ENCODE measurements at places on chromosomes 12 and 14.

- DNase-seq, result no peak
Observed at GRCh38 chr14:65738339-65738738, 325.8 kb downstream of the FUT8 start.

DNA sequence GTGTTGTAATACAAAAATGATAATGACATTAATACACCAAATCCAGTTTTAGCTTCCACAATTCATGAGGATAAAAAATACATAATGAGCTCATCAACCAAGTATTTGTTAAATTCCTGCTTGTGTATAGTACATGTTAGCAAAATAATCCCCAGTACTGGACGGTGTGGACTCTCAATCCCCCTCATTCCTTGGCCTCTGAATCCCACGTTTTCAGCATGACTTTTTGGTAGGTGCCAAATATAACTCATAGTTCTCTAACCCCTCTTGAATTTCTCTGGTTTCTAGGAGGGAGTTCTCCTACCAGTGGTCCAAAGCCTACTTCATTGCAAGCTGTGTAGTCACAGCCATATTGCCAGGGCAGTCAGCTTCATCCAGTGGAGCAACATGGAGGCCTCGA, 41.4 kb upstream of the EPS8 start:
- DNase-seq, result no peak

GRCh38 chr12:3863756-3864155, 9.4 kb downstream of the PARP11 start:
- DNase-seq, result no peak

GRCh38 chr12:6553051-6553868, 2.6 kb downstream of the IFFO1 start:
- no peak for DNase-seq

- DNase-seq, result no peak
Observed at GRCh38 chr12:57875753-57876547, 29.4 kb upstream of the CTDSP2 start.

DNA sequence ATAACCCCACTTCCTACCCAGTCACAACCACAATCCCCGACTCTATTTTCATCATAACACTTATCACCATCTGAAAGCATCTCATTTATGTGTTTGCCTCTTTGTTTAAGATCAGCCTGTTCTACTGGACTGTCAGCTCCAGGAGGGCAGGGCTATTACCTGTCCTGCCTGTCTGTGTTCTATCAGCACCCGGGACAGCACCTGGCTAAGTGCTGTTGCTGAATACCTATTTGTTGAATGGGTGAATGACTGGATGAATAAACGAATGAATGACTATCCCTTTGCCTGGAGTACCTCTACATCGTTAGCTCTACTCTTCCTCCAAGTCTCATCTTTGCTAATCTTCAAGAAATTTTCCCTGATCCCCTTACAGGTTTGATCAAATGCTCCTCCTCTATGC, 69.0 kb downstream of the WSCD2 start:
- no peak for DNase-seq

DNA sequence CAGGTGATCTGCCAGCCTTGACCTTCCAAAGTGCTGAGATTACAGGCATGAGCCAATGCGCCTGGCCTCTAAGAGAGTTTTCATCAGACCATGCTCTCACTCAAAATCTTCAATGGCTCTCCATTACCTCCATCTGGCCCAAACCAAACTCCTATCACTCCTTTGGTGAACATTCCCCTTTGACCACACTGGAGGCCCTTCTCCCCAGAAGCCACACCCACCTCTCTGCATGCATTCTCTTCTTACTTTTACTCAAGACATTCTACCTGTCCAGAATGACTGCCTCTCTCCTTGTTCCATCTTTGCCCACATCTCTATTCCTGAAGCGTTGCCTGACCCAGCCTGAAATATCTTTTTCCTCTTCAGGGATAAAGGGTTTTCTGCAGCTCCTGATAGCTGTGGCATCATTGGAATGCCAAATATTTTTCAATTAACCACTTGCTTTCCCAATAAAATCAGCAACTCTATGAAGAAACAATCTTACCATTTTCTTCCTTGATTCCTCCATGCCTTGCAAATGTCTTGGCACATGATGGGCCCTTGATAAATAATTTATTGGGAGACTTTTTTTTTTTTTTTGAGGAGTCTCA, 15.5 kb downstream of the PLEK2 start:
- no peak for DNase-seq

DNA sequence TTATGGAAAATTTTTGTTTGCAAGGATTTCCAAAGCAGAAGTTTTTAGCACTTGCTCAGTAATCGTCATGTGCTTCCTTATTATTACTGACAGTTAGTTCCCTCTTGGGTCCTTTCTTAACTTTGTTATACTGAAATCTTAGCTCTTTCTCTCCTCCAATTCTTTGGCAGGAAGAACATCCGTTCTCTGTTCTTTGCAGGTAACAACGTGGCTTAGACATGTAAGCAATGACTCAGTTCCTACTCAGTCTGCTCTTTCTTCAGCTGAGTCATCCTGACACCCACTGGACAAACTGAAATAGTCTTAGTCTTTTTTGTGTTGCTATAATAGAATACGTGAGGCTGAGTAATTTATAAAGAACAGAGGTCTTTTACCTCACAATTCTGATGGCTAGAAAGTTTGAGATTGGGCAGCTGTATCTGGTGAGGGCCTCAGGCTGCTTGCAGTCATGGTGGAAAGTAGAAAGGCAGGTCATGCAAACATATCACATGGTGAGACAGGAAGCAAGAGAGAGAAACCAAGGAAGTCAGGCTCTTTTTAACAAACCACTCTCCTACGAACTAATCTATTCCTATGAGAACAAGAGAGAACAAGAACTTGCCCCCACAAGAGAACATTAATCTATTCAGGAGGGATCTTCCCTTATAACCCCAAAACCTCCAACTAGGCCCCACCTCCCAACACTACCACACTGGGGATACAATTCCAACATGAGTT, 49.2 kb downstream of the TESPA1 start:
- peak; percentile 78 for DNase-seq

DNA sequence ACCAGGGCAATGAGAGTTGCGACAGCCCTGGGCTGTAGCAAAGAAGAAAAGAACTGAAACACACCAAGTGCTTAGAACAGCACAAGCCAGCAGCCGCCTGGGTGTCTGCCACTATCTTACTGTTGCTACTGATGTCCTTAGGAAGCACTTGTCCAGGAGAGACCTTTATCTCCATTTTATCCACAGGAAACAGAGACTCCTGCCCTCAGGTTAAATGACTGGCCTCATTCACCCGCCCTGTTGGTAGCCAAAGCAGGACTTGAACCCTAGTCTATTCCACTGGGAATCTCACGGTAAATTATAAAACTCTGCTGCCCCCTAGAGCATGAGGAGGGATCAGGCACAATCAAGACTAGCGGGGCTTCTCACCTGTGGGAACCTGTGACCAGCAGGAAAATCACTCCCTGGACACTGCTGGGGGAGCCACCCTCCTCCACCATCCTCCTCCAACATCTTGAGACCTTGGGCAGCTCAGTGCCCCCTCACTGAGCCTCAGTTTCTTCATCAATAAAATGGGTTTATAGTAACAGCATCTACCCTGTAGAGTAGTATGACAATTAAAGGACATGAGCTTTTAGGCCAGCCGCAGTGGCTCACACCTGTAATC, 20.5 kb upstream of the TESC start:
- DNase-seq, result no peak

DNA sequence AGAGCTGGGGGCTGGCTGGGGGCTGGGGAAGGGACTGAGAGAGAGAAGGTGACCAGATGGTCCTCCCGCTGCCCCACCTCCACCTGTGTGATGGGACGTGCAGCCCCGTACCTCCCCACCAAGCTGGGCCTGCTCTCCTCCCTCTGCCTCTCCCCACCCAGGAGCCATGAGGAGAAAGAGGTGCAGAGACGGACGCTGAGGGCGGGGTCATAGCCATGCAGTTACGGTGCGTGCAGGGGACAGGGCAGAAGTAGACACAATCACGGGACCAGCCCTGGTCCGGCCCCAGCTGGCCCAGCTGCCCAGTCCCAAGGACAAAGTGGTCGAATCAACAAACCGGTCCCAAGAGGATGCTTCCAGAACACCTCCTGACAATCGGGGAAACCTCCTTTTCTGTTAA, 33.2 kb downstream of the RFLNA start:
- no peak for DNase-seq

DNA sequence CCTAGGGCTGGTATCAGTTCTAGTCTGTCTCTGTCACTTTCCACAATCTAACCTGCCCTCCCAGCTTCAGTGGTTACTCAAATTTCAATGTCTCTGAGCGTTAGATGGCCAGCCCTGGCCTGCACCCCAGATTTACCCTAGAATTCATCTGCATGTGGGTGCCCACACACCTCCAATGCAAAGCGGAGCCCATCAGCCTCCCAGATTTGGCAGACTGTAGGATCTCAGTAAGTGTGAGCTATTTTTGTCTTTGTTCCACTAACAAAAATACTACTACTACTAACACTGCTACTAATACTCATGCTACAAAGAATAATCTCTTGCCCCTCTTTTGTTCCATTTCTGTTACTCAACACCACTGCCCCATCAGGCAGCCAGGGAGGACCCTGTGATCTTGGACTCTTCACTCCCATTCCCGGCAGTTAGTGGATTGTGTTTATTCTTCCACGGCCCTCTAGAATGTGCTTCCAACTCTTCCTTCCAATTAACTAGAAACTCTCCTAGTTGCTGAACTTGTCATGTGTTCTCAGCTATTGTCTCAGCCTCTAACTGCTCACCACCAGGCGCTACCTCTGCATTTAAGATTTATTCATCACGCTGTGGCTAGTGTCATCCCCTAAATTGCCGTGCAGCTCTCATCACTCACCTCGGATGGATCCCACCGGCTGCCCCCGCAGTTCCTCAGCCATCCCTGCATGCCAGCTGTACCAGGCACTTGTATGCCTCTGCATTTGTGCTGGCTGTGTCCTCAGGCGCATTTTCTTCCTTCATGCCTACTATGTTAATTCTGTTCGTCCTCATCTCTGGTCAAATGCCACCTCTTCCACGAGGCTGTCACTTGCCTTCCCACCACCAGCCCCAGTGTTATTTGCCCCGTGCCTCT, 150.6 kb upstream of the HIF1A start:
- DNase-seq, result no peak

DNA sequence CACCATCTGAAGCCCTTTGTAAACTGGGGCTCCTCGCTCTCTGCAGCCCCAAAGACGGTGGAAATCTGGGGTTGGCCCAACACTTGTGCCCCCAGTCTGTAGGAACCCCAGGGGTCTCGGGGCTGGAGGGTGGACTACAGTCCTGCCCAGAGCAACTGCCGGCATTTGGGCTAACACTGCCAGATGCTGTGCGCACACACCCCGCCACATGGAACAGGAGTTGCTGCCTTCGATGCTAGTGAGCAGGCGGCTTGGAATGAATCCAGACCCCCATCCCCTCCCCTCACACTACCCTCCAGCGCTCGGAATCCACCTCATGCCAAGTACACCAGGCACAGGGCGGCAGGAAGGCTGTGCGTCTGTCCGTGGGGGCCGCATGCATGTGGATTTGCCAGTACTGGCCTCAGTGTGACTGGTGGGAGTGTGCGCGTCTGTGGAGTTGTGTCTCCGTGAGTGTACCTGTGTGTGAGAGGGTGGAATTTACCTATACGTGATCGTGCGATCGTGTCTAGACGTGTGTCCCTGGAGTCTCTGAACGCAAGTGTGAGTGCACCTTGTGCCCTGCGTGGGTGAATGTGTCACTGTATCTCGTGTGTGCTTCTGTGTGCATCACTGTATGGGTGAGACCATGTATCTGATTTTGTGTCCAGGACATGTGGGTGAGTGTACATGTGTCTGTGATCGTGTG, 5.1 kb downstream of the LHX5 start:
- DNase-seq, result no peak

GRCh38 chr12:15453613-15454012, 131.3 kb downstream of the PTPRO start:
- DNase-seq, result peak; percentile 2

DNA sequence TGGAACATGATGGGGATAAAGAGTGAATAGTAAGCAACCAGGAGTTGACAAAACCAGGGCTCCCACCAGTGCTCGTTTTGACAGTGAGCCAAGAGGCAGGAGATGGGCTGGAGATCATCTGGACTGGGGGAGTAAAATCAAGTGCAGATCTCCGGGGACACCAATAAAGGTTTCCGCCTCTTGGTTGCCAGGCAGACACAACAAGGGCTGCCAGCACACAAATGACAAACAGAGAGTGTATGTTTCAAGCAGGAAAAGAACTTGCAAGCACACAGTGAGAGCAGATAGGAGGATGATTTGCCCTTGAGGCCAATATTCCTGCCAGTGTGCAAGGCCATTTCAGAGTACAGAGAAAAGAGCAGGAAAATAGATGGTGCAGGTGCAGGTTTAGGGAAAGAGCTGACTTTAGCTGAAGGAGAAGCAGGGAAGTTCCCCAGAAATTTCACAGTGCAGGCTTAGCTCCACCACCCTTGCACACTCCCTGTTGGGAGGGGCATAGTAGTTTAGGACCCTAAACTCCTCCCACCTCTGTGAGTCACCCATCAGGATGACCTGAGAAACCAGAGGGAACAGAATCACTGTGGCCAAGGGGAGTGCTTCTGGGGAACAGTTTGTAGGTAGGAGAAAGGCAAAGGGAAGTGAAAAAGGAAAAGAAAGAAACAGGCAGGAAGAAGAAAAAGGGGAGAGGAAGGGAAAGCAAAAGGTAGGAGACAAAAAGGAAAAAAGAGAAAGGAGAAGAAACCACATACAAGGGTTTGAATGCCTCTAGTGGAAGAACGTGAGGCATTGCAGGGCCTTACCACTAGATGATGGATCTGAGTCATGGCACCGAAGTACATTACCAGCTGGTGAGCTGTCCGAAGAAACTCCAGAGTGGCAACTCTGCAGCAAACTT, 404.4 kb downstream of the SLC6A15 start:
- DNase-seq, result no peak

GRCh38 chr14:98579140-98579539, 692.9 kb downstream of the BCL11B start:
- DNase-seq, result no peak

- no peak for DNase-seq
Observed at GRCh38 chr14:23568600-23569331, 1.2 kb upstream of the AP1G2 start.

DNA sequence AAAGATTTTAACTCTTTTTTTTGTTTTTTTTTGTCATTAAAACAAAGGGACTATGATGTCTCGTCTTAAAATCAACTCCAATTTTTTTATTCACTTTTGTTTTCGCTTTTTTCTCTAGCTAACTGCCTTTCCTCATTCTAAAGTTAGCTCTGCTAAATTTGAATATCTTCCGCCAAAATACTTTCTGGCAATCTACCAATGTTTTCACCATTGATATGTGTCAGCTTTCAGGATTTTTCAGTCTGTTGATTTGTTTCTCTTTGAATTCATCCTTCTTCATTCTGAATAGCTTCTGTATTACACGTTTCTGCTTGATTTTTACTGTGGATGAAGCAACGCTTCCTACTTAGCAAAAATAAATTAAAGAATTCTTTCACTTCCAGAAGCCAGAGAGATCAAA, 38.7 kb upstream of the NOVA1 start:
- DNase-seq, result no peak

GRCh38 chr12:31797230-31797872, 68.5 kb upstream of the AMN1 start:
- no peak for DNase-seq

- no peak for DNase-seq
Observed at GRCh38 chr14:73913256-73913655, 26.6 kb downstream of the ZNF410 start.

- no peak for DNase-seq
Observed at GRCh38 chr12:72146495-72146894, 125.7 kb upstream of the TRHDE start.

GRCh38 chr12:12047682-12048081, 23.1 kb upstream of the BCL2L14 start:
- no peak for DNase-seq

GRCh38 chr12:19591951-19592350, 152.7 kb downstream of the AEBP2 start:
- no peak for DNase-seq

- DNase-seq, result peak; percentile 80
Observed at GRCh38 chr12:106118-106591, 39.6 kb downstream of the IQSEC3 start.

GRCh38 chr14:66105815-66106214, 380.4 kb upstream of the CCDC196 start:
- no peak for DNase-seq

All from GM12864 (cell line).